Smooth muscle cell of the pulmonary artery (primary cell): ENCODE measurements at places on chromosomes 2 and 18. TPM values are rescaled to one million over a fixed set of nuclear protein-coding genes. Genes with fewer than 3 reads are reported as not detected.

Gene RRM2
- total RNA-seq = 5.6 and 9.8 TPM in 2 replicates

Gene UNC80
- 0.03 TPM in 1 of 2 replicates, not detected in the other for total RNA-seq

Gene VAPA
- total RNA-seq = 256 TPM in 2 replicates

Gene TUBB8B
- not detected in 2 replicates for total RNA-seq

Gene HOXD13
- not detected in 2 replicates for total RNA-seq

Gene SKA1
- total RNA-seq = 1.7 and 3.0 TPM in 2 replicates

Gene SLC8A1
- total RNA-seq = 60.0 and 116 TPM in 2 replicates

Gene ZNF24
- total RNA-seq = 22.3 and 26.8 TPM in 2 replicates

Gene STPG4
- total RNA-seq = 0.07 and 0.20 TPM in 2 replicates

Gene FOXD4L1
- 0.13 and 0.17 TPM in 2 replicates for total RNA-seq

Gene SEMA4F
- total RNA-seq = 19.7 and 20.4 TPM in 2 replicates

Gene ACVR1C
- total RNA-seq = 0.63 and 1.2 TPM in 2 replicates

Gene MYCN
- 0.07 TPM in 1 of 2 replicates, not detected in the other for total RNA-seq

Gene OR6B2
- not detected in 2 replicates for total RNA-seq

Gene ODC1
- 91.9 and 153 TPM in 2 replicates for total RNA-seq

Gene GDF7
- total RNA-seq = 0.63 and 1.0 TPM in 2 replicates

Gene C2orf74
- total RNA-seq = 11.3 TPM in 2 replicates

Gene MOCOS
- total RNA-seq = 5.6 and 16.6 TPM in 2 replicates

Gene KRTCAP3
- total RNA-seq = 0.39 TPM in 1 of 2 replicates, not detected in the other

Gene SCYGR4
- total RNA-seq = not detected in 2 replicates

Gene TRIM54
- 0.10 TPM in 1 of 2 replicates, not detected in the other for total RNA-seq

Gene SH3BP4
- 35.6 and 44.9 TPM in 2 replicates for total RNA-seq

Gene REG3G
- total RNA-seq = not detected in 2 replicates

Gene FTCDNL1
- total RNA-seq = 0.59 and 1.4 TPM in 2 replicates

Gene SLC5A7
- total RNA-seq = not detected in 2 replicates

Gene LIMS2
- 8.3 and 8.8 TPM in 2 replicates for total RNA-seq

Gene SLC30A3
- total RNA-seq = 0.03 and 0.26 TPM in 2 replicates

Gene FAM136A
- 17.3 and 21.2 TPM in 2 replicates for total RNA-seq

Gene IL36B
- not detected in 2 replicates for total RNA-seq

Gene CHMP1B
- total RNA-seq = 44.3 and 49.8 TPM in 2 replicates

Gene ENOSF1
- 32.0 and 62.7 TPM in 2 replicates for total RNA-seq

Gene UGT1A3
- total RNA-seq = not detected in 2 replicates

Gene CAPG
- 16.7 and 94.6 TPM in 2 replicates for total RNA-seq

Gene MRO
- 0.07 and 0.20 TPM in 2 replicates for total RNA-seq

Gene DSG4
- not detected in 2 replicates for total RNA-seq

Gene AQP12A
- total RNA-seq = not detected in 2 replicates
